ENCODE measurements at places on chromosomes 4 and X.
A peak's percentile ranks its signal among the peaks of the same experiment; 100 is the strongest.

DNA sequence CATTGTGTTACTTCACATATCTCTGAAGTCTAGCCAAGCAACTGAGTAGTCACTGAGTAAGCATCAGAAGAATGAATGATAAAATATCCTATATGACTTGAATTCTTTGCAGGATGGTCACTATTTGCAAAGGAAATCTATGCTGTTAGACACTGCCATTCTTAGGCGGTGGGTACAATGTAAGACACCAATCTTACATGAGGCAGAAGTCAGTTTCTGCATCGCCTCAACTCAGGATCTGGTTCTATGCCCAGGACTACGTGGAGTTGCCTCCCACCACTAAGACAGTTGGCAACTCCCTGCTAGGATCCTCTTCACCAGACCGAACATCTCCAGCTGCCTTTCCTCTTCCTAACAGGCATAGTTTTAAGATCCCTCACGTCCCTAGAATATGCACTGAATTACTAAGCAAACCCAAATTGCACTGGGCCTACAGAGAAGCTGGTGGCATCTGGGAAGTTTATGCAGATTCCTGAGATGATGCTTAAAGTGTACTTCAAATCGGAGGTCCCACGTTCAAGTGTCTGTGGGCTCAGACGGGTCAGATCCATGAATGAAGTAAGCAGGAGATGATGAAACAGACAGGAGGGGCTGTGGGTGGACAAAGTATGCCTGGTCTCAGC is 45.6 kb downstream of the SEL1L3 start:
- DNase-seq, result peak; percentile 74

DNA sequence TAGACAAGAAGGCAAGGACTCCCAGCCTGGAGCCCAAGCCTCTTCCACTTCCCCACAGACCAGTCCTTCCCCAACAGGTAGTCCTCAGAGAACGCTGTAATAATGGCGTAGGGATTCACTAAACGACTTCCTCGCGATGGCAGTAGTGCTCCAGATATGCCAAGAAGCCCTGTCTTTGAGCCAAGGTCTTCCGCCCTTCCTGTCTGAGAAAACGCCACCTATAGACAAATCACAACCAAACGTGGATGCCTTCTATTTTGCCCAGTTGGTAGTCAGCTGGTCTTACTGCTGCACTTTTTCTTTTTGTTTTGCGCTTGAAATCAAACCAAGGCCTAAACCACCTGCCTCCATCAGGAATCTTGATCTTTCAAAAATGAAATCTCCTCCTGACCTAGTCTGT is 203.3 kb downstream of the OR13H1 start:
- DNase-seq, result no peak

- peak; percentile 89 for DNase-seq
Measured at GRCh38 chr4:77921701-77922100, 59.1 kb downstream of the MRPL1 start.

DNA sequence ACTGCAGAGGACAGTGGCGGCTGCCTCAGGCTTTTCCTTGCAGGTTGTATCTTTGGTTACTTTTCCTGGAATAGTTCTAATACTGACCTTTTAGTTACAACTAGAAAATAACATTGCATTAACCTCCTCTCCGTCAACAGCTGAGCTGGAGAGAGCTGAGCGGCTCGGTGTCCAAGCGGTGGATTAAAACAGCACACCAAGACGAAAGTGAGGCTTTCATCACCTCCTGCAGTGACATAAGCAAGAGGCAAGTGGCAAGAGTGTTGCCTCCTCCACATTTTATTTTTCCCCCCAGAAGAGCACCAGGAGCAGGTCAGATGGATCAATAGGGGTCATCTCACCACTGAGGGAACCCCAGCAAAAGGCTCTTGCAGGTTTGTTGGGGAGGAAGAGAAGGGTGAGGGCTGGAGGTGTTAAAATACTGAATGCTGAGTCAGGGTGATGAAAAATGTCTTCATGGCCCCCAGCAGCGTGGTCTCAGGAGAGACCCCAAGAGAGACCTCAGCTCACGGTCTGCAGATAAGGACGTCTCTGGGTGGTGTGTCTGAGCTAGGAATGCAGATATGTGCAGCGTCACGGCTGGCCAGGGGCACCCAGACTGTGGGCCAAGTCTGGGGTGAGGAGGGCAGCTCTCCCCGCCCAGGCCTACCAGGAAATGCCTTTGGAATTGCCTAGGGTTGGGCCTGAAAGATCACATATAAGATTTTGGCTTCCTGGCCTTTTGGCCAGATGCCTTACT is 50.3 kb downstream of the CASP3 start:
- DNase-seq, result peak; percentile 71
